Spinal cord (tissue), 10 donors: ENCODE measurements at places on chromosomes 3 and 15. TPM values are rescaled to one million over a fixed set of nuclear protein-coding genes. Genes with fewer than 3 reads are reported as not detected.

The DPPA4 gene
- total RNA-seq, result 10.1 TPM

The MEIS2 gene
- 63.8 TPM for total RNA-seq

The ADAMTS9 gene
- total RNA-seq, result 74.5 TPM

The DISP2 gene
- total RNA-seq, result 13.3 TPM

The LRRC34 gene
- total RNA-seq, result 14.1 TPM

DNA sequence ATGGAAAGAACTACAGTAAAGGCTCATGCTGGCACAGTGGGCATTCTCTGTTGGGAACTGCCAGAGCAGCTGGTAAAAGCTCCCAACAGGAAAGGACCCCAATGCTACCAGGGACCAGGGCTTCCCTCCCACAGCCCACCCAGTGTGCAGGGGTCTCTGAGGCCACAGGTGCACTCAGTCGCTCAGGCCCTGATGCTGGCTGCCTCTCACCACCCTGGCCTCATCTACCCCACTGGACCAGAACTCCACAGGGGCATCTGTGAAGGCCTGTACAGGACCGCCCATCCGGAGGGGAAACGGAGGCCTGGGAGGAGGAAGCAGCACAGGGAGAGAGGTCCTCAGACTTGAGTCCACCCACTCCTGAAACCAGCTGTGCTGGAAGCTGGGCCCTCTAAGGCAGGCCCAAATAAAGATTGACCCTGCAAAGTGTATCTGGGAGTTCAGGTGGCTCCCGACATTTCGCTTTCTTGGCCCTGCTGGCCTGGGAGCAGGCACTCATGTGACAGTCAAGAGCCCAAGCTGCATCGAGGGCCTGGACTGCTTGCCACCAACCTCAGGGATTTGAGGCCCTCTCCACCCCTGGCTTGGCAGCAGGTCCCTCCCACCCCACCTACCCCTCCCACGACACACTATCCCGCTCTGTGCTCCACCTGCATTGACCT lies 12.7 kb downstream of the KLF15 start:
- no peak for DNase-seq
- peaks cover 52% of the 10 kb centered on the region for H3K4me1 ChIP-seq
- H3K27ac ChIP-seq, result no peak overlapping the region
- no peaks in the 10 kb centered on the region for H3K27me3 ChIP-seq
- peaks cover 68% of the 10 kb centered on the region for H3K36me3 ChIP-seq

- H3K27me3 ChIP-seq, result no peaks in the 10 kb centered on the region
- no peaks in the 10 kb centered on the region for H3K4me1 ChIP-seq
- no peak overlapping the region for H3K4me3 ChIP-seq
- H3K36me3 ChIP-seq, result no peaks in the 10 kb centered on the region
Observed at GRCh38 chr15:56537881-56538280, 72.9 kb upstream of the MNS1 start.

DNA sequence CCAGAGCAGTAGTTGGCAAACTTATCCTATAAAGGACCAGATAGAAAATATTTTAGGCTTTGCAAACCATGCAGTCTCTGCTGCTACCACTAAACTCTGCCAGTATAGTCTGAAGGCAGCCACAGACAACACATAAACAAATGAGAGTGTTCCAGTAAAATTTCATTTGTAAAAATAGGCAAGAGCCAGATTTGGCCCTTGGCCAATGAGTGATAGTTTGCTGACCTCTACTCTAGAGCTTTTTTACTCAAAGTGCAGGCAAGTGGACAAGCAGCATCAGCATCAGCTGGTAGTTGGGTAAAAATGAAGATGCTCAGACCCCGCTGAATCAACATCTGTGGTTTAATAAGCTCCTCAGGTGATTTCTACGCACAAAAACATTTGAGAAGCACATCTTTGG lies 269.8 kb downstream of the NTRK3 start:
- H3K4me3 ChIP-seq, result no peak overlapping the region
- no peak for DNase-seq
- H3K27me3 ChIP-seq, result no peaks in the 10 kb centered on the region
- H3K4me1 ChIP-seq, result no peaks in the 10 kb centered on the region

DNA sequence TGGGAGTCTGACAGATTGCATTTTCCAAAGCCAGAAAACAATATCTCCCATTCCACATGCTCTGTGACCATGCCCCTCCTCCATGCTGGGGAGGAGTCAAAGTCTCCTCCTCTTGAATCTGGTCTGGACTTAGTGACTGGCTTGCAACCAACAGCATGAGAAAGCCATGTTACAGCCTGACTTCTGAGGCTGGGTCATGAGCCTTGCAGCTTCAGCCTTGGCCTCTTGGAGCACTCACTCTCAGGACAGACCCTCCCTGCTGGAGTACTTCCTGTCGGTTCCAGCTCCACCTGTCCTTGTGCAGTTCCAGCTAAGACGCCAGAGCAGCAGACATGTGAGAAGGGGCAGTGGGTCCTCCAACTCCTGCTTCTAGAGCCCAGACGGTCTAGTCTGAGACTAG lies 49.7 kb upstream of the RBSN start:
- H3K4me1 ChIP-seq, result no peaks in the 10 kb centered on the region
- H3K27ac ChIP-seq, result no peak overlapping the region
- no peak for DNase-seq
- H3K27me3 ChIP-seq, result no peaks in the 10 kb centered on the region

DNA sequence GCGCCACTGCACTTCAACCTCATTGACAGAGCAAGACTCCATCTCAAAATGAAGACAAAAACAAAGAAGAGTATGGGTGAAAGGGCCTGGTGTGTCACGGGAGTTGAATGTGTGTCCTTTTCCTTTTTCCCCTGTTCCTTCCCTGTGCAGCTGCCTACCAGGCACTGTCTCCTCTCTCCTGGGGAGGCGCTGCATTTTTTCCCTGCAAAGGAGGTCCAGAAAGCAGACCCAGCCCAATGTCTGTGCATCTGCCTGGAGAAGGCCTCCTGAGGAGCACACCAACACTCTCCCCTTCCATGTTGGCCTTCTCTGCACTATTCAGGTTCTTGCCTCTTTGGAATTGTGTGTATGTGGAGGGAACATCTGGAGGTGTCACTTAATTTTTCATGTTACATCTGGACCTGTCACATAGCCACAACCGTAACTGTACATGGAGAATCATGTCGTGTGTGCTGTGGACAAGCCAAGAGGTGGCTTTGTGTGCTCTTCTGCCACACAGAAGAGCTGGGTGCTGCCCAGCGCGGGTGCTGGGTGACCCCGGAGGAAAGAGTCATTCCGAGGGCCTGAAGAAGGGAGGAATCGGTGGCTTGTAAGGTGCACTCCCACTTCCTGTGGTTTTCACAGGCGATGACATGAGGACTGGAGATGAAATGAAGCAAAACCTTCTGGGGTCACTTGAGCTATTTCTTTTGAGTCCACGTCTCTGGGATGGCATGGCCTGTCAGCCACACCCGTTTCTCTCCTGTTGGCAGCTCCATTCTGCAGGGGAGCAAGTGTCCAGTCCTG lies 46.5 kb upstream of the CGNL1 start:
- peaks cover 5% of the 10 kb centered on the region for H3K4me1 ChIP-seq
- no peak overlapping the region for H3K4me3 ChIP-seq
- no peak overlapping the region for H3K27ac ChIP-seq
- DNase-seq, result no peak
- no peaks in the 10 kb centered on the region for H3K36me3 ChIP-seq

GRCh38 chr3:57141719-57142410 lies 23.3 kb downstream of the IL17RD start:
- H3K27me3 ChIP-seq, result no peaks in the 10 kb centered on the region
- H3K27ac ChIP-seq, result no peak overlapping the region
- H3K4me3 ChIP-seq, result no peak overlapping the region
- DNase-seq, result no peak
- no peaks in the 10 kb centered on the region for H3K4me1 ChIP-seq

DNA sequence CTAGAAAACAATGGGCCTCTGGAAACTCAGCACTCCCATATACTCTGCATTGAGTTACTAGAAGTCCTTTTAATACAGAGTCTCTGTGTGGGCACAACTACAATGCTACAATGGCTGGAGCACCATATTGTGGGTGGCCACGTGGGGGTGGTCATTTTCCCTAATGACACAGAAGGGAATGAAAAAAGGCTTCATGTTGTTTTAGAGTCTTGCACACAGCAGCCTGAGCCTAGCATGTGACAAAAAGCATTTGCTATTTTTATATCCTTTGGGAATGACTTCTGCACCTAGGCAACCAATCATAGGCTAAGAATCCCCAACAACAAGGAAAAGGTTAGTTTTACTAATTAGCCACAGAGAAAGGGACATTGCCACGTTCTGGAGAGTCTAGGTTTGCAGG lies 120.6 kb downstream of the PPM1L start:
- no peak overlapping the region for H3K4me3 ChIP-seq
- no peaks in the 10 kb centered on the region for H3K27me3 ChIP-seq
- H3K27ac ChIP-seq, result no peak overlapping the region
- H3K36me3 ChIP-seq, result no peaks in the 10 kb centered on the region
- H3K4me1 ChIP-seq, result no peaks in the 10 kb centered on the region

DNA sequence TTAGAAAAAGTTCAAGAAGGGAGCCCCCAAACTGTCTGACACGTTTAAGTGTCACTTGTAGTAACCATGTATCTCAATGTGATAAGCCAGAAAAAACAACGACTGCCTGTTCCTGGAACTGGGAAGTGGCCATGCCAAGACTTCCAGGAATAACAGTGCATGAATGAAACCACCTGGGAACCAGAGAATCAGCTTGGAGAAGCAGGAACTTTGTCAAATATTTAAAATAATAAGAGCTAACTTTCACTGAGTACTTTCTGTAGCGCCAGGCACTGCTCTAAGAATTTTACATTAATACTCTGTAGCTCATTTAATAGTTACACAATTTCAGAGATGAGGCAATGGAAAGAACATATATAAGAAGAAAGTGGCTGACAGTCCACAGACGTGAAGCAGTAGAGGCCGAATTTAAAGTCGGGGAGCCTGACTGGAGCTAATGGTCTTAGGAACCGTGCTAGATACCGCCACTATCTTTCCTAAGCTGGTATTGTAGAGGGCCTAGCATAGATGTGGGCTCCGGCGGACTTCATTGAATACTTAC lies 876 bp downstream of the PLSCR1 start:
- no peak for DNase-seq
- no peaks in the 10 kb centered on the region for H3K27me3 ChIP-seq
- no peaks in the 10 kb centered on the region for H3K36me3 ChIP-seq
- peaks cover 6% of the 10 kb centered on the region for H3K4me1 ChIP-seq
- H3K4me3 ChIP-seq, result peak overlapping the region; percentile 84

- no peak overlapping the region for H3K4me3 ChIP-seq
- no peaks in the 10 kb centered on the region for H3K36me3 ChIP-seq
- DNase-seq, result no peak
- no peaks in the 10 kb centered on the region for H3K27me3 ChIP-seq
Observed at GRCh38 chr3:132911741-132912415, 126.3 kb upstream of the TMEM108 start.

GRCh38 chr3:123781138-123781537 lies 103.0 kb downstream of the MYLK start:
- no peak overlapping the region for H3K27ac ChIP-seq
- H3K36me3 ChIP-seq, result no peaks in the 10 kb centered on the region
- peaks cover 10% of the 10 kb centered on the region for H3K4me1 ChIP-seq

GRCh38 chr3:38646630-38647029 lies 2.9 kb downstream of the SCN5A start:
- H3K4me3 ChIP-seq, result no peak overlapping the region
- H3K4me1 ChIP-seq, result peaks cover 21% of the 10 kb centered on the region
- DNase-seq, result no peak
- no peaks in the 10 kb centered on the region for H3K36me3 ChIP-seq
- H3K27ac ChIP-seq, result no peak overlapping the region

GRCh38 chr3:70743754-70744153 lies 431.3 kb upstream of the MDFIC2 start:
- H3K36me3 ChIP-seq, result no peaks in the 10 kb centered on the region
- no peaks in the 10 kb centered on the region for H3K4me1 ChIP-seq
- no peak overlapping the region for H3K27ac ChIP-seq

- no peak for DNase-seq
- H3K27ac ChIP-seq, result no peak overlapping the region
- no peak overlapping the region for H3K4me3 ChIP-seq
- peaks cover 10% of the 10 kb centered on the region for H3K4me1 ChIP-seq
Observed at GRCh38 chr15:42279234-42279723, 6.0 kb upstream of the TMEM87A start.

- no peak overlapping the region for H3K4me3 ChIP-seq
- no peaks in the 10 kb centered on the region for H3K27me3 ChIP-seq
- peaks cover 3% of the 10 kb centered on the region for H3K4me1 ChIP-seq
- no peak for DNase-seq
- H3K36me3 ChIP-seq, result no peaks in the 10 kb centered on the region
- no peak overlapping the region for H3K27ac ChIP-seq
Observed at GRCh38 chr15:38147246-38147645, 105.4 kb upstream of the SPRED1 start.

- DNase-seq, result no peak
- H3K36me3 ChIP-seq, result peaks cover 3% of the 10 kb centered on the region
- H3K4me1 ChIP-seq, result no peaks in the 10 kb centered on the region
Observed at GRCh38 chr15:61906961-61907752, 153.1 kb downstream of the VPS13C start.

GRCh38 chr3:65619888-65620287 lies 418.8 kb downstream of the MAGI1 start:
- no peaks in the 10 kb centered on the region for H3K4me1 ChIP-seq
- no peaks in the 10 kb centered on the region for H3K36me3 ChIP-seq
- no peak overlapping the region for H3K27ac ChIP-seq
- H3K4me3 ChIP-seq, result no peak overlapping the region
- DNase-seq, result no peak
- H3K27me3 ChIP-seq, result no peaks in the 10 kb centered on the region

DNA sequence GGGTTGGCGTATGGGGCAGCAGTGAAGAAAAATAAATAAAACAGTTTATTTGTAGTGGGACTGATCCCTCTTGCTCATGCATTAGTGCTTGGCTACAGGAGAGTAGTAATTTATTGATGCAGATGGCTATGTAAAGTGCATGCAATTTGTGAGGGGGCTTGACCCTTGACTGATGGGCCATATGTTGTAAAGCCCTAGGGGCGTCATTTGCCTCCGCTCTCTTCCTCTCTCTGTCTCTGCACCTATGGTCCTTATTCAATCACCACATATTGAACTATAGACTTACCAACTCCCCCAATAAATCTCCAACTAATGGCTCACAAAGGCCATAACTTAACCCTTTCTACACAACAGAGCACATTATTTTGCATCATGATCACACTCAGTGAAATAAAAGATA lies 227.7 kb downstream of the ROBO2 start:
- DNase-seq, result no peak
- no peak overlapping the region for H3K4me3 ChIP-seq
- no peaks in the 10 kb centered on the region for H3K4me1 ChIP-seq
- H3K27ac ChIP-seq, result no peak overlapping the region
- no peaks in the 10 kb centered on the region for H3K36me3 ChIP-seq
- H3K27me3 ChIP-seq, result no peaks in the 10 kb centered on the region

DNA sequence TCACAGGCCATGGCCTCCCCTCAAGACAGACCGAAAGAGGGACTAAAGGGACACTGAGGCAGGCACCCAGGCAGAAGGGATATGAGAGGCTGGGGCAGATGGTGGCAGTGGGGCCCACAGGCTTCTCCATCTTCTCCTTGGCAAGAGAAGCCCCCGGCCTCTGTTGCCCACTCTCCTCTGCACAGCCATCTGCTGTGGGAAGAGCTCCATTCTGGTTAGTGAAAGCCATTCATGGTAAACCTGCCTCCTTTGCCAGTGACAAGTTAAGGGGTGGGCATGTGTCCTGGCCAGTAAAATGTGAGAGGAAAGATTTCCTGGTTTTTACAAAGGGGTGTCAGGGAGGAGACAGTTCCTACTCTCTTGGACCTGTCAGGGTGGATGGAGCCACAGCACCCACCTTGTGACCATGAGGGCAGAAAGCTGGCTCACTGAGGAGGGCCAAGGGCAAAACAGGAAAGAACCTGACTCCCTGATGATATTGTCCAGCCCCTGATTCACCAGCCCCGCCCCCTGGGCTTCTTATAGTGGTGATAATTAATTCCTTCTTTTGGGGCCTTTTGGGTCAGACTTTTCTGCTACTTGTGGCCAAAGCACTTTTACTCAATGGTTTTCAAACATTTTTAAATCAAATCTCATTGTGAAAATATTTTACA lies 130.4 kb upstream of the SMAD3 start:
- H3K27ac ChIP-seq, result no peak overlapping the region
- no peaks in the 10 kb centered on the region for H3K27me3 ChIP-seq
- no peak overlapping the region for H3K4me3 ChIP-seq
- no peaks in the 10 kb centered on the region for H3K36me3 ChIP-seq
